D341Med (cell line): ENCODE measurements at places on chromosomes 13 and 19.

GRCh38 chr13:28620011-28620830 is 38.7 kb upstream of the POMP start:
- DNase-seq: no peak

GRCh38 chr19:5358173-5358800 is 17.7 kb upstream of the PTPRS start:
- DNase-seq: peak; percentile 43

DNA sequence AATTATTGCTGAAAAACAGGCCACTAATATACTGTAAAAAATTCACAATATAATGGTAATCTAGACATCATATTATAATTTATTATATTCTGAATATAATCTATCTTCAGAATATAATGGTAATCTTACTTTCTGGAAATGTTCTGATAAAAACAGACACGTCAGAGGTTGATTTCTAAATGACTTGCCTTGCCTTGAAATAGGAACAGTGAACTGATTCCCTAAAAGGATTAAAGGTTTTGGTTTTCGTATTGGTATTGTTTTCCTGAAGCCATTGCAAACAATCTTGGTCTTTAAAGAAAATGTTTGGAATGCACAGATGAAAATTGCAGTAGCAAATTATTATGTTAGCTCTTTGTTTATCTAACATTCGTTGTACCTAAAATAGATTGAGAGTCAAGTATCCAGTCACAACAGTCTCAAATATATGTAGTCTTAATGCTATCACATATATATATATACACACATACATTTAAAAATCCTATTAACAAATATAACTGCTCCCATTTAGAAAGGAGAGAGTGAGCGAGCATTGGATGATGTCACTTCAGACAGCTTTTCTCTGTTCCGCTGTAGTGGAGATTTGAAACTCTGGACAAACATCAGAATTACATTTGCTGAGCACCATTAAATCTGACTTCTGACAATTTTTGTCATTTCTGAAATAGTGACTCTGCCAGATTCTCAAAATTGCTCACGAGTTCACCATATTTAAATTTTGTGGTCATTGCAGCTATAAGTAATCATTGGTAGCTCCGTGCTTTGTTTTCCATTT is 1.7 kb downstream of the ITM2B start:
- DNase-seq: no peak

- no peak for DNase-seq
These were observed 6.5 kb downstream of the BRME1 start for GRCh38 chr19:13899393-13899792.

DNA sequence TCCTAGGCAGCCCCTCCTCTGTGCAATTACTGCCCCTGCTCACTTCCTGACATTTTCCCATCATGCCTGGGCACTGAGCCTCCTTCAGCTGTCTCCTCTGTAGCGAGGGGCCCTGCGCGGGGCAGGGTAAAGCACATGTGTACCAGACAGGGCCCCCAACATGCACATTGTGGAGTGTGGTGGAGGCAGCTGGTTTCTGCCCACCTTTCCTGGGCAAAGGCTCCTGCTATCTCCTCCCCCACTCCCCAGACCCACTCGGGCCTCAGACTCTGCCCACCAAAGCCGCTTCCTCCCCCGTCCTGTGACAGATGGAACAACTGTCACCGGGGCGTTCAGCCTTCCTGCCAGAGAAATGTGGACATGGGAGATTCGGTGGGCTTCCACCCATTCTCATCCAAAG is 2.9 kb upstream of the KPTN start:
- no peak for DNase-seq

DNA sequence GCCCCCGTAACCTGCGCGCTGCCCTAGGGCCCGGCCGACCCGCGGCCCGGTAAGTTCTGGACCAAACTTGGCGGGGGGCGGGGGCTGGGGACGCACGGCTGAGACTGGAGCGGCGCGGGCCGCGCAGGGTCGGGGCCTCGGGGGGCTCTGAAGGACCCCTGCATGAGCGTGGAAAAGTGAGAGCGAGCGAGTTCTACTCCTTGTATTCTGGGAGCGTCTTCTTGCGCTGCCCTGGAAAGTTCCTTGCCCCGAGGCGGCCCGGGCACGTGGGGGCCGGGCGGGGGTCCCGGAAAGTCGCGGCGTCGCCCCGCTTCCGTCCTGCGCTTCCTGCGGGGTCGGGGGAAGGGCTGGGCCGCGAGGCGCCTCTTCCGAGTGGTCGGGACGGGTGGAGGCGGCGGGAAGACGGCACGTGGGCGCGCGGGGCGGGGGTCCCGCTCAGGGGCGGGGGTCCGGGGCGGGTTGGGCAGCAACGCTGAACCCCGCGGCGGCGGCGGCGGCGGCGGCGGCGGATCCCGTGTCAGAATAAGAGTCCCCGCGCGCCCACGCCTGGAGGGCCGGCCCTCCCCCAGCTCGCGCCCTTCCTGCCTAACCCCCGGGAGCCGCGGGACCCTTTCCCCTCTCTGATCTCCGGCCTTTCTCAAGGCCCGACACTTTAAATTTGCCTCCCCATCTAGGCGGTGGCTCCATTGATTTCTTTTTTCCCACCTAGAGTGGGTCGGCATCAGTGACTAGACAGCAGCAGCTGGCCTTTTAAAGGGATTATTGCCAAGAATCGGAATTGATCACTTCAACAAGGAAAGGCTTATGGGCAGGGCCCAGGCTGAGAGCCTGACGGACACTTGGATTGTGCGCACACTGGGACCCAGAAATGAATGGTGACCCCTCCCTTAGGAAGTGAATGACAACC is 749 bp downstream of the GATAD2A start:
- DNase-seq: peak; percentile 77

DNA sequence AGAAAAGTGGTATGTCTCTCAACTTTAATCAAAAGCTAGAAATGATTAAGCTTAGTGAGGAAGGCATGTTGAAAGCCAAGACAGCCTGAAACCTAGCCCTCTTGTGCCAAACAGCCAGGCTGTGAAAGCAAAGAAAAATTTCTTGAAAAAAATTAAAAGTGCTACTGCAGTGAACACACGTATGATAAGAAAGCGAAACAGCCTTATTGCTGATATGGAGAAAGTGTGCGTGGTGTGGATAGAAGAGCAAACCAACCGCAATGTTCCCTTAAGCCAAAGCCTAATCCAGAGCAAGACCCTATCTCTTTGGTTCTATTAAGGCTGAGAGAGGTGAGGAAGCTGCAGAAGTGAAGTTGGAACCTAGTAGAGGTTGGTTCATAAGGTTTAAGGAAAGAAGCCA is 96.4 kb downstream of the ZDHHC20 start:
- DNase-seq: no peak

DNA sequence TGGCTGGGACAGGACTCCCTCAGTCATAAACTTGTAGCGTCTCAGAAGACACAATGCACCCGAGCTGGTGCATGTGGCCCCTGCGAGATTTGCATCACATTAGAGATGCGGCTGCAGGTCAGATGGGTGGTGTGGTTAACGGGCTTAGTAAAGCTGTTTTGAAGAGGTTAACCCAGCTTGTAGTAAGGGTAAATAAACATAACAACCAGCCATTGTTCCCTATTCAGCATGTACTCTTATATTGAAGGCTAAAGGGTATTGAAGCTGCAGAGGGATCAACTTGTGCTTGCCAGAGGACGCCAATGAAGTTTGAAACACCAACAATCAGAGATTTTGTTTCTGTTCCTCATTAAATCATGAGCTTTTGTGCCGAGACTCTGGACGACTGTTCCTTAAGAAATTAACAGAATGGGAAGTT is 79.4 kb downstream of the ZIC5 start:
- no peak for DNase-seq

DNA sequence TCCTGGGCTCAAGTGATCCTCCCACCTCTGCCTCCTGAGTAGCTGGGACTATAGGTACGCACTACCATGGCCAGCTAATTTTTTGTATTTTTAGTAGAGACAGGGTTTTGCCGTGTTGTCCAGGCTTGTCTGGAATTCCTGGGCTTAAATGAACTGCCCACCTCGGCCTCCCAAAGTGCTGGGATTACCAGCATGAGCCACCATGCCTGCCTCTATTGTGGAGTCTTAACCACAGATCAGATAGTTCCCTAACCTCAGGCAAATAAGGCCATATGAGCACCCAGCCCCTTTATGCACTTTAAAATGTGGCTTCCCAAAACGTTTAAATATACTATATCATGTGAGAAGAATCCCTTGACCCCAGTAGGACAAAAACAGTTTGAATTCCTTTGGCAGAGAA is 16.4 kb downstream of the CNMD start:
- DNase-seq: no peak
